ENCODE measurements at places on chromosomes 13 and 19.

- DNase-seq: no peak
Measured at GRCh38 chr13:65217471-65217995, 2012.6 kb downstream of the PCDH9 start.

- DNase-seq: no peak
Measured at GRCh38 chr13:97853550-97853949, 99.9 kb upstream of the IPO5 start.

DNA sequence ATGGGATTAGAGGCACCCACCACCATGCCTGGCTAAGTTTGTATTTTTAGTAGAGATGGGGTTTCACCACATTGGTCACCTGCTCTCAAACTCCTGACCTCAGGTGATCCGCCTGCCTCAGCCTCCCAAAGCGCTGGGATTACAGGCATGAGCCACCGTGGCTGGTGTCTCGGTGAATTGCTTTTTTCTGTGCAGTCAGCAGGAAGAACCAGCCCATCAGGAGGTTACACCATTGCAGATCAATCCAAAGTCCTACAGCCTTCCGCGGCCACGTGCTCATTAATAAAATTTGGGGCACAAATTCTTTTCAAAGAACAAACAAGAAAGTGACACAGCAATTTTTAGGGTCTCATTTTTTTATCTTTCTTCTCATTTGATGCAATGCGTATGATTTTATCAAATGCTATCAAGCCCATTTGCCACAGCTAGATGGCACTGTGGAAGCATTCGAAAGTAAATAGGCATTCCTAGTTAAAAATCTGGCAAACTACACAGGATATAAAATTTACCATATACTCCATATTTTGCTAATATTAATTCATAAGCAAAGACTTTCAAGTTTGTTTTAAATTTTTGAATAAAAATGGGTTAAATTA, 54.4 kb upstream of the ZNF835 start:
- no peak for DNase-seq

GRCh38 chr13:91115776-91116175, 231.7 kb upstream of the MIR17HG start:
- no peak for DNase-seq

DNA sequence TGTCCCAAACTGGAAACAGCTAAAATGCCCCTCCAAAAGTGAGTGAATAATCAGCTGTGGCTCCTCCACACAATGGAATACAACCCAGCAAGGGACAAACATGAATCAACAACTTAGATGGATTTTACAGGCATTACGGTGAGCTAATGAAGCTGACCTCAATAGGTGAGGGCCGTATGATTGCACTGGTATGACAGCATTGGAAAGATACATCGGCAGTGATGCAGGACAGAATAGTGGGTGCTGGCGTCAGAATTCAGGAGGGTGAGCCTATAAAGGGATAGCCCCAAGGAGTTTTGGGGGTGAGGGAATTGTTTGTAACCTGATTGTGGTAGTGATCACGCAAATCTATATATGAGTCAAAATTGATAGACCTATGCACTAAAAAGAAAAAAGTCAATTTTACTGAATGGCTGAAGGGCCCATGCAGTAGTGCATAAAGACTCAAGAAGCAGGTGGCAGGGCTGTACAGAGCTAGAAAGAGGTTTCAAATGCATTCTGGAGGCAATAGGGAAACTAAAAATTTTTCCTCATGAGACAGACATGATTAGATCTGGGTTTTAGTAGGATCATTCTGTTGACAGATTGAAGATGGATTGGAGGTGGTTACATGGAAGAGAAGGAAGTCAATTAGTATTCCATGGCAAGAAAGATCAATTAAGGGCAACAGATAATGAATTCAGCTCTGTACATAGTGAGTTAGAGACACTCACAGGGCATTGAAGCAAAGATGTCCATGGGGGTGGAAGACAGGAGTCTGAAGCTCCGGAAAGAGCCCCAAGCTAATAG, 90.8 kb downstream of the IRS2 start:
- no peak for DNase-seq

GRCh38 chr13:106835477-106835876, 267.5 kb upstream of the ARGLU1 start:
- DNase-seq: no peak

DNA sequence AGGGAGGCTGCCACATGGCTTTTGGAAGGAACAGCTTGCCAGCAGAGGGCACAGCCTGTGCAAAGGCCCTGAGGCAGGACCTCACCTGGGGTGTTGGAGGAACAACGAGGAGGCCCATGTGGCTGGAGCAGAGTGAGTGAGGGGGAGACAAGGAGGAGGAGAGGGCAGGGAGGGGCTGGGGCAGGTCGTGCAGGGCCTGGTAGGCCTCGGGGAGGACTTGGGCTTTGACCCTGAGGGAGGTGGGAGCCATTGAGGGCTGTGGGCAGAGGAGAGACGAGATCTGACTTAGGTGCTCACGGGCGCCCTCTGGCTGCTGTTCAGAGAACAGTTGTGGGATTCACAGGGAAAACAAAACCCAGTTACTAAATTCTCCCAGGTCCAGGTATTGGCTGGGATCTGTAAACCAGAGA, 25.2 kb downstream of the ZNRF4 start:
- DNase-seq: peak; percentile 82

DNA sequence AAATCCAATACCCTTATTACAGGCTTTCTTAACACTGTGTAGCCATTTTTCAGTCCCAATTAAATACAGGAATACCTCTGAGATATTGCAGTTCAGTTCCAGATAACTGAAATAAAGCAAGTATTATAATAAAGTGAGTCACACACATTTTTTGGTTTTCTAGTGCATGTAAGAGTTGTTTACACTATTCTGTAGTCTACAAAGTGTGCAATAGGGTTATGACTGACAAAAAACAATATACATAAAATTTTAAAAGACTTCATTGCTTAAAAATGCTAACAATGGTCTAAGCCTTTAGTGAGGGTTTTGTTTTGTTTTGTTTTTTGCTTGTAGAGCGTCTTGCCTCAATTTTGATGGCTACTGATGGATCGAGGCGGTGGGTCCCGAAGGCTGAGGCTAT, 434.4 kb upstream of the NBEA start:
- DNase-seq: no peak

DNA sequence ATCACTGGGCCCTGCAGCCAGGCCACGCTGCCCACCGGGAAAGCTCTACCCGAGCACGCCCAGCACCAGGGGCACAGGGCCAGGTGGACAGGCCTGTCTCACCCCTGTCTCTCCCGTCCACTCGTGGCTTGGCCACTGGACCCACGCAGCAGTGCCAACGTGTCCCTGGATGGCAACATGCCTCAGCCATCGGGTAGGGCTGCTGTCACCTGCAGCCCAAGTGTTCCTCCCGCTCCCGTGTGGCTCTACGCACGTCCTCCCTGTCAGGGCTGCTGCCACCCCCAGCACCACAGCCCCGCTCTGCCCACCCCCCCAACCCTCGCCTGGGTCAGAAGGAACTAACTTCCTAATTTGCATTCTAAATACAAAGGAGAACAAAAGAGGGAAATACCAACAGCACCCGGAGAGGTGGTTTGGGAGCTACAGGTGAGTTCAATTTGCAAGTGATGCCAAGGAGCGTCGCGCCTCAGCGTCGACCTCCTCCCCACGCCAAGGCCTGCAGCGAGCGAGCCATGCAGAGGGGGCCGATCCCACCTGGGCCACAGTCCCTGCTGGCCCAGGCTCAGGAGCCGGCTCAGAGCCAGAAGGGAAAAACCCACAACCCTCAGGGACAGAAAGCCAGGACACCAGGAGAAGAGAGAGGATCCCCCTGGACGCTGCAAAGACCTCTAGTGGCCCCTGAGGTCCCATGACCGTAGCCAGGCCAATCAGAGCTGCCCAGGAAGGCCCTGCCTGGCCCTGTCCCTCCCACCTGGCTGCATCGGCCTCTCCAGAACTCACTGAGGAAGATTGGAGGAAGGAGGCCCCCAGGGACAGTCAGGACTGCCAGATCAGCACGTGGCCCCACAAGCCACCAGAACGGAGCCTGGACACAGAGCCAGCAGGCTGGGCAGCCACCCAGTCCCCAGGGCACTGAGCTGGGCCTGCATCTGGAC, 128.4 kb upstream of the SPACA7 start:
- no peak for DNase-seq

DNA sequence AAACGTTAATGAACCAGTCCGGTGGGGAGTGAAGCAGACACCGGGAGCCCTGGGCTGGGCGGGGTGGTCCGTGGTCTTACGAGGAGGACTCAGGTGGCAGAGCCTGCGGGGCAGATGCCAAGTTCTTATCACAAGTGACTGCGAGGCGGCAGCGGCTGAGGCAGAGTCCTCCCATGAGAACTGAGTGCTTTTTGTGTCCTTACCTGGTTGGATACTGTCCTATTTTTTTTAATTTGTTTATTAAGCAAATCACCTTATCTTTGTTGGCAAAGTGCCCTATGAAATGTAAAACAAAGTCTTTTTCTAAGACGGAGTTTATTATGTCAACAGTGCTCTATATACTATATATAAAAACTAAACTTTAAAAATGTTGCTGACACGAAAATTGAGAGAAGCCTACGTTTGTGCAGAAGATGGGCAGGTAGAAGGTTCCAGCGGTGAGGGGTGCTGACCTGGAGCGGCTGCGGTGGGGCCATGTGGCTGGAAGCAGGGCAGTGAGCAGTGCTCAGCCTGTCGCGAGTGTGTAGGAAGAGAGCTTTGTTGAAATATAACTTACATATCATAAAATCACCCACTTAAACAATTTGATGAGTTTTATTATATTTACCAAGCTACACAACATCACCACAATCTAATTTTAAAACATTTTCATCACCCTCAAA, 82.2 kb downstream of the ATP11A start:
- no peak for DNase-seq

DNA sequence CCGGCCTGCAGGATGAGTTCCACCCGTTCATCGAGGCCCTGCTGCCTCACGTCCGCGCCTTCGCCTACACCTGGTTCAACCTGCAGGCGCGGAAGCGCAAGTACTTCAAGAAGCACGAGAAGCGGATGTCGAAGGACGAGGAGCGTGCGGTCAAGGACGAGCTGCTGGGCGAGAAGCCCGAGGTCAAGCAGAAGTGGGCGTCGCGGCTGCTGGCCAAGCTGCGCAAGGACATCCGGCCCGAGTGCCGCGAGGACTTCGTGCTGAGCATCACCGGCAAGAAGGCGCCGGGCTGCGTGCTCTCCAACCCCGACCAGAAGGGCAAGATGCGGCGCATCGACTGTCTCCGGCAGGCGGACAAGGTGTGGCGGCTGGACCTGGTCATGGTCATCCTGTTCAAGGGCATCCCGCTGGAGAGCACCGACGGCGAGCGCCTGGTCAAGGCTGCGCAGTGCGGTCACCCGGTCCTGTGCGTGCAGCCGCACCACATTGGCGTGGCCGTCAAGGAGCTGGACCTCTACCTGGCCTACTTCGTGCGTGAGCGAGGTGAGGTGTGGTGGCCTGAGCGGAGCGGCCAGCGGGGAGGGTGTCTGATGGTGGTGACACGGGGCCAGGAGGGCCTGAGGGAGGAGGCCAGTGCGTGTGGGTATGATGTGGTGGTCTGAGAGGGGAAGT, 15.5 kb downstream of the NFIC start:
- DNase-seq: no peak

- DNase-seq: no peak
Measured at GRCh38 chr13:47539317-47539716, 461.8 kb downstream of the SUCLA2 start.

DNA sequence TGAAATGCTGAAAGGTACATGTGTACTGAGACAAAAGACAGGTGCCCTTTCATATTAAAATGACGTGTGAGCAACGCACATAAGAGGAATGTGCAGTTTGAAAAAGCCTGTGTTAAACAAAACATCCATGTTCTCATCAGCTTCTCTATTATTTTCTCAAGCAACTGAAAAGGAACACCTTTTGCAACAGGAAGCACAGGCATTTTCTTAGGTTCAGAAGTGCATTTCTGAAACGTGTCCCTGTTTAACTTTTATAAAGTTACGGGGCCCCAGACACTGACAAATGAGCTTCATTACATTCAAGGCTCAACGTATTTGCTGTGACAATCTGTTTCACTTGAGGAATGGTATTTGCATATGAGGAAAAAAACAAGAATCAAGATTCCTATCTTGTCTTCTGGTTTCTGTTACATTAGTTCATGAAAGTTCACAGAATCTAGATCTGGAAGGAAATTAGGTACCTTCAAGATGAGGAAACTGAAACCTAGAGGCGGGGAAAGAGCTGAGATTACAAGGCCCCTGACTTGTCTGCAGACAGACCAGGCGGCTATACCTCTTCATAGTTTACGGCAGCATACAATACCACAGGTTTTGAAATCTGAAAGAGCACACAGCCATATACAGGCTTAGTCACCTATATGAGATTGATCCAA, 431.7 kb downstream of the KLF12 start:
- DNase-seq: peak; percentile 21

DNA sequence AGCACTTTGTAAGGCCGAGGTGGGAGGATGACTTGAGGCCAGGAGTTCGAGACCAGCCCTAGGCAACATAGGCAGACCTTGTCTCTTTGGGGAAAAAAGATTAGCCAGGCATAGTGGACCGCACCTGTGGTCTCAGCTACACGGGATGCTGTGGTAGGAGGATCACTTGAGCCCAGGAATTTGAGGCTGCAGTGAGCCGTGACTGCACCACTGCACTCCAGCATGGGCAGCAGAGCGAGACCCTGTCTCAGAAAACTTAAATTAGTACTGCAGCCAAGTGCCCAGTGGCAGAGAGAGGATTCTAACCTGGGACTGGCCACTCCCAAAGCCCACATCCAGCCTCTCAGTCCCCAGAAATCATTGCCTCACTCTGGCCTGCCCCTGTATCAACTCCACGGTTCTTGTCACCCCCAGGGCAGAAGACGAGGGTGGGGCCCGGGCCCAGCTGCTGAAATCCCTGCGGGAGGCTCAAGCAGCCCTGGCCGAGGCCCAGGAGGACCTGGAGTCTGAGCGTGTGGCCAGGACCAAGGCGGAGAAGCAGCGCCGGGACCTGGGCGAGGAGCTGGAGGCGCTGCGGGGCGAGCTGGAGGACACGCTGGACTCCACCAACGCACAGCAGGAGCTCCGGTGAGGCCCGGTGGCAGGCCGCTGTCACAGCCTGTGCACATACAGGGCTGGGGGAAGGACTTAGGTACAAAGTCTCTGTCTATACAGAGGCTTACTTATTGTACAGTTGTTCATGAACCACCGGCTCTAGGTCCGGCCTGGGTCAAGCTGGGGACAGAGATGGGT, 53.4 kb downstream of the KCNC3 start:
- DNase-seq: no peak

GRCh38 chr19:5030136-5030820, 61.4 kb downstream of the KDM4B start:
- DNase-seq: no peak

DNA sequence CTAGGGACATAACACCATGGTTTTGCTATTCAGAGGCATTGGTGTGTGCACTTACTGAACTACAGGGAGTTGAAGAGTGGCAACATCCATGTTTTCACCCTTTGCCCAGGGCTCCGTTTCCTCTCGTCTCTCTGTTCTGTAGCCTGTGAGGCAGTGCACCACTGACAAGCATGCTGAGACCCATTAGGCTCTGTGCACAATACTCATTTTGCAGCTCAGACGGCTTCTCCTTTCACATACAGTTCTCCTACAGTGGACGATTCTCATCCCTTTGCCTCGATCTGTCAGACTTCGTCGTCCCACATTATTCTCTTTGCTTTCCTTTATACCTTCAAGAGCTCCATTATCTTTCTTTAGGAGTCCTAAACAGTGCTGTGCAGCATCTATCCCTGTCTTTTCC, 403.7 kb downstream of the MYO16 start:
- no peak for DNase-seq

DNA sequence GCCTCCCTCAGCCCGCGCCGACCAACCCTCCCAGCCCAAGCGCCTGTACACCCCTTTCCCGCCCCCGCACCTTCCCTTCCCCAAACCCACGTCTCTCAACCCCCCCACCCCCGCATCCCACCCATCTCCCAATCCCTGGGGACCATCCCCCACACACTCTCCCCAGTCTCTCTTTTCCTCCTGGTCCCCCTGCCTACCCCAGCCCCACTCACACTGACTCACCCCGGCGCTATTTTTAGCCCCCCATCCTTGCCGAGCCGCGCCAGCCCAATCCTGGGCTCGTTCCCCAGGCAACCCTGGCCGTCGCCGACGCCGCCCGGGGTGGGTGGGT, 11.7 kb downstream of the CIC start:
- no peak for DNase-seq
